CD8-positive, alpha-beta memory T cell (primary cell): ENCODE measurements at places on chromosomes 3 and 15.

- DNase-seq = no peak
Measured at GRCh38 chr3:169026543-169027182, 636.8 kb downstream of the MECOM start.

DNA sequence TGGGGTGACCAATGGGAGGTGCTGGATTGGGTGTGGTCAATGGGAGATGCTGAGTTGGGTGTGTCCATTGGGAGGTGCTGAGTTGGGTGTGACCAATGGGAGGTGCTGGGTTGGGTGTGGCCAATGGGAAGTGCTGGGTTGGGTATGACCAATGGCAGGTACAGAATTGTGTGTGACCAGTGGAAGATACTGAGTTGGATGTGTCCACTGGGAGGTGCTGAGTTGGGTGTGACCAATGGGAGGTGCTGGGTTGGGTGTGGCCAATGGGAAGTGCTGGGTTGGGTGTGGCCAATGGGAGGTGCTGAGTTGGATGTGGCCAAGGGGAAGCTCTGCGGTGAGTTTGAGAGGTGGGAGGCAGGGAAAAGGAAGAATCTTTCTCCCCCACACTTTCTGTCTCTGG is 250.0 kb upstream of the PROK2 start:
- DNase-seq = no peak

DNA sequence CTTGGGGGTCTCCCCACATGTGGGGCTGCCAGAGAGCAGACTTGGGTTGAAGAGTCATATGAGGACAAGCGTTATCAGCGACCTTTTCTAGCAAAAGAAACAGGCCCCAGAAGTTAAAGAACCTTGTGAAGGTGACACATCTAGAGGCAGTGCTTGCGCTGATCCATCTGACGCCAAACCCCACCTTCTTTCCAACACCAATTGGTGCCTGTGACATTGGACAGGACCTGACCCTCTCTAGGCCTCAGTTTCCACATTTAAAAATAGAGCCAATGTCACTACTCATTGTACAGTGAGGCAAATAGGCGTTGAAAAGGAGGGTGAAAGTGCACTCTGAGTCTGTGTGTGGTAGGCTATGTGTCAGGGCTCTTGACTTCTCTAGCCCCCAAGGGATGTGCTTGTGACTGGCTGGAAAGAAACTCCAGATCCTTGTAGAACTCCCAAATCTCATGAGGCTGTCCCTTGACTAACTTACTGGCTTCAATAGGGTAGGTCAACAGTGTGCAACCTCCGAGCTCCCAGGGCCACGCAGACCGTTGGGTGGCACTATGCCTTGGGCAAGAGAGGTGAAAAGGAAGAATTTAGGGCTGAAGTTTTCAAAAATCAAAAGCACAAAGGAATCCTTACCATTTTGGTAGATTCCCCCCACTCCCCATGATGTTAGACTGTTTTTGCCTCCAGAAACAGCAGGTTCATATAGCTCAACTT is 666 bp upstream of the FAM219B start:
- no peak for DNase-seq

DNA sequence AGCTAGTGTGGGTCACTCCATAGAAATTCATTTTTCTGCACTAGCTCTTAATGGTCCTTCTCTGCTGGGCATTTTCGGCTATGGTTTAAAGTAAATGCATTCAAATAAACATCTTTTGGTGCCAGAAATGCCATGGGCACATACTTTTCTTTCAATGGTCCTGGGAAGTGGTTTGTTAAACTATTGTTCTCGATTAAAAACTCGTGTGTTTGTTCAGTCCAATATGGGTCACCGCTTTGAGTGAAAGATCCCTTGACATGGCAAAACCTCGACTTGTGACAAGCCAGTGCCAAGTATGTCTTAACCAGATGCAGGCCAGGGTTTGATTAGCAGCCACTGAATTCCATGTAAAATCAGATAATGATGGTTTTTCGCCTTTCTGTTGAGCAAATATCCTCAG is 331.9 kb upstream of the WNT5A start:
- DNase-seq = no peak

GRCh38 chr3:117463276-117464115 is 753.9 kb downstream of the TUSC7 start:
- DNase-seq = no peak

GRCh38 chr3:156388497-156389448 is 166.1 kb downstream of the SSR3 start:
- DNase-seq = no peak
